ENCODE measurements at places on chromosomes 3 and 15.

- DNase-seq: no peak
These were observed 66.6 kb downstream of the ARPP21 start for GRCh38 chr3:35705904-35706303.

- DNase-seq: no peak
These were observed 15.4 kb downstream of the SCN5A start for GRCh38 chr3:38634111-38634510.

- DNase-seq: peak; percentile 99
These were observed 267.7 kb downstream of the XXYLT1 start for GRCh38 chr3:195003006-195003892.

DNA sequence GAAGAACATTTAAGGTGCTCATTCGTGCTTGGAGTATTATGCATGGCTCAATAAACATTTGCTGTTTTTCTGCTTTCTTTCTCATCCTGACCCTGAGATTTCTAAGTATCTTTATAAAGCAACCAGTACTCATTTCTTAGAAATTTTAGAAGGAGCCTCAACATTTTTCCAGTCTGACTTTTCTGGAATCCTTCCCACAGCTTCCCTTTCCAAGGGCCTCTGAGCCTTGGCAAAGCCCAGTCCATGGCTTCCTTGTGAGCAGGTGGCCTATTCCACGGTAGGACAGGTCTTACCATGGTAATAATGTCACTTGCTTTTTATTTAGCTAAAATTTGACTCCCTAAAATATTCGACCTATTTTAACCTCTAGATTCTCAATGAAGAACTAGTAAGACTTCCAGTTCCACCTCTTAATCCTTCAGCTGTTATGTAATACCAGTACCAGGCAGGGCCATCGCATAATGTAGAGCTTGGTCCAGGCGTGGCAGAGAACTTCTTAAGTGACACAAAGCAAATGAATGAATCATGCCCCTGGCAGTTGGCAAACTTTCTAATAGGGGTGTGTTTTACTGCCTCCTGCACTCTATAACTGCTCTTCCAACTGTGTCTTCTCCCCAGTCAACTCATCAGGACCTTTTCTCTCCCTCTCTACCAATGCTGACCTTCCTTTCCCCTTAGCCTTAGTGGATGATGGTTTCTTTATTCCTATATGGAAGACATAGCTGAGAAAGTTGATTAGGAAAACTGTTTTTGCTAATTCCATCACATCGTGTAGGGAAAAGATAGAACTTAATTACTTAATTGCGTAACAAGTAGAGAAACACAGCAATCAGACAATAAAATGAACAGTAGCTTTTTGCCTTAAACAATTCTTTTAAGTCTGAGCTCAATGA, 894 bp upstream of the TM4SF4 start:
- DNase-seq: peak; percentile 56

- no peak for DNase-seq
These were observed 3.5 kb downstream of the FURIN start for GRCh38 chr15:90871716-90872485.

DNA sequence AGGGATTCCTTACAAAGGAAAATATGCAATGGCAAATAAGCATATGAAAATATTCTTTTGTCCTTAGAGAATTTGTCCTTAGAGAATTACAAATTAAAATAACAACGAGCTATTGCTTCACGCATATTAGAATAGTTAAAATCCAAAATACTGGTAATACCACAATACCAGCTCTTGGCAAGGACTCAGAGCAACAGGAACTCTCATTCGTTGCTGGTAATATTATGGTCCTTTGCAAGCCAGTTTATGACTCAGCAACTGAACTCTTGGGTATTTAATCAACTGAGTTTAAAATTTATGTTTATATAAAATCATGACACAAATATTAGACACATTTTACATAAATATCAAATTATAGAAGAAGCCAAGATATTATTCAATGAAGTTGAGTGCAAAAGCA, 1730.4 kb downstream of the SI start:
- DNase-seq: no peak

DNA sequence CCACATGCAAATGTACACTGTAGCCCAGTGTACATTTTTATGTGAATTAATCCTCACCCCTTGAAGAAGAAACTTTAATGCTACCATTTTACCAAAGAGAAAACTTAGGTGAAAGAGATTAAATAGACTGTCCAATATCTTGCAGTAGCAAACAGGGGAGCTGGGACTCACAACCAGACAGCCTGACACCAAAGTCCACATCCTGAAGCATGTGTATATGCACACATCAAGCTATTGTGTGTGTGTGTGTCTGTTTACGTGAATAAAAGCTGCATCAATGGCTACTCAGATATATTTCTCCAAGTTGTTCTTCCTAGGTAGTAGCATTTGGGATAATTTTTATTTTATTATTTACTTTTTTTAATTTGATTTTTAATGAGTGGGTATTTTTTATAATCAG, 6.7 kb downstream of the ANO10 start:
- DNase-seq: no peak

- DNase-seq: no peak
These were observed 181.0 kb upstream of the CGNL1 start for GRCh38 chr15:57195326-57195725.

Measured in AML-193 (cell line).